Fibroblast of lung (primary cell): ENCODE measurements at places on chromosomes 5 and 9.
A peak's percentile ranks its signal among the peaks of the same experiment; 100 is the strongest.

- DNase-seq: no peak
Observed at GRCh38 chr5:89721931-89722330, 687.6 kb downstream of the CETN3 start.

- peak; percentile 1 for DNase-seq
Observed at GRCh38 chr9:73775757-73776156, 624.1 kb downstream of the ANXA1 start.

GRCh38 chr5:8209500-8209899 lies 340.6 kb downstream of the MTRR start:
- no peak for DNase-seq

GRCh38 chr9:94922691-94923107 lies 196.2 kb downstream of the AOPEP start:
- peak; percentile 58 for DNase-seq

GRCh38 chr9:35603506-35603985 lies 1.5 kb upstream of the TESK1 start:
- DNase-seq: peak; percentile 68

GRCh38 chr9:89225587-89225986 lies 47.0 kb upstream of the SHC3 start:
- DNase-seq: peak; percentile 59

- DNase-seq: no peak
Observed at GRCh38 chr5:72402959-72403628, 82.9 kb downstream of the PTCD2 start.

GRCh38 chr5:92939428-92939827 lies 641.6 kb downstream of the NR2F1-AS1 start:
- DNase-seq: no peak

DNA sequence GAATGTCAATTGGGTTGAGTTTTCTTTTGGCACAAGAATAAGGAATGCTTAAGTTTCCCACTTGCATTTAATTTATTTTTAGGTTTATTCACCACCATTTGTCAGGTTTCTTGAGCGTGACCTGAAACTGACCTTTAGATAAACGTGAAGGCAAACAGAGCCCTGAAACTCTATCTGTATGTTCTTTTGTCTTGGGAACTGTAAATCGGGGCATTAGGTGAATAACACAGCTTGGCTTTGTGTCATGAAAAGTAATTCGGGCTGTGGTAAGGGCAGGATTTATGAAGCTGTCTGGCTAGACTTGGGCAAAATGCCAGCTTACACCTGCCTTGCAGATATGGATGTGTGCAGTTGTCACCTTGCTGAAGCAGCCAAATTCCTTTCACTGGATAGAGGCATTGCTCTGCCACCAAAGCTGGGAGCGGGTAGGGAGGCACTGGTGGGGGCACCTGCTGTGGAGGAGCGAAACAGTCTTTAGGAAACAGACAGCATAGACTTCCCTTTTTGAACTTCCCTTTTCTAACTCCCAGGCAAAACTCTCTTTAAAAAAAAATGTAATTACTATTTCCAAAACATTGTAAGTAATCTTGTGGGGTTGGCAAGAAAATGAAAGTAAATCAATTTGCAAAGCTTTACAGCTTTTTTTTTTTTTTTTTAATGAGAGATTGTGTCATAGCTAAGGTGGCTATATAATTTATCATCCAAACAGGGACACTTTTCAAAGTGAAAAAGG lies 545.2 kb downstream of the CSNK1G3 start:
- DNase-seq: peak; percentile 74

- no peak for DNase-seq
Observed at GRCh38 chr9:134364391-134365114, 38.3 kb downstream of the RXRA start.

- DNase-seq: no peak
Observed at GRCh38 chr9:113721856-113722255, 154.3 kb upstream of the ZNF618 start.

DNA sequence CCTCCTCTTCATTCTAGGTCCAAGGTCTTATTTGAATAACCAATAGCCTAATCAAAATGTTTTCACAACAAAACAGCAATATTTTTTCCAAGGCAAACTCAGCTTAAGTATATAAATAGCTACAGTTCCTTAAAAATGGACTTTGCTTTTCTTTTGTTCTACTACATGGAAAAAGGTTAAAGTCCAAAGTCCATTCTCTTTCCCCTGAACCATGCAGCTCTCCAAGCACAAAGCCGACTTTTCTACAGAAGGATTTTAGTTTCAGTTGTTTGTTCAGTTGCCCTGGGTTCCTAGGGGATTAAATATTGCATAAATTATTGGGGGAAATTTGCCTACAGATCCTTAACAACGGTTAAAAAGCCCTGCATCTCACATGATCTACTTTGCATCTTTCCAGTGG lies 677.0 kb upstream of the KLF4 start:
- DNase-seq: no peak

DNA sequence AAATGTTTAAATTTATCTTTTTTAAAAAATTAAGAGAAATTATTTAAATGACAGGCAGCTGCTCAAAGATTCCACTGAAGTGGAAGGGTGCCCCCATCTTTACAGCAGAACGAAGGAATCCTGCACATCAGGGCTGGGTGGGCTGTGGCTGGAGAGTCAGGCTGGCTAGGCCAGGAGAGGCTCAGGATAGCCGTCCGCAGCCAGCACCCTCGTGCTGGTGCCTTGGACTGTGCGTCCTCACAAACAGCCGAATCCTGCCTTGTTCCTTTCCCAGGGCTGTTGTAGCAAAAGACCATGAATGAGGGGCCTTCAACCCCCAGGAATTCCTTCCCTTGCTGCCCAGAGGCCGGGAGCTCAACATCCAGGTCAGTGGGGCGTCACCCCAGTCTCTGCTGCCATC lies 64.6 kb upstream of the FCN1 start:
- DNase-seq: no peak

GRCh38 chr5:64505769-64506566 lies at the start of gene RGS7BP:
RGS7BP (plus strand) TSS chr5:64506015; CDS start chr5:64506625, 610 bp downstream.
- DNase-seq: peak; percentile 37

DNA sequence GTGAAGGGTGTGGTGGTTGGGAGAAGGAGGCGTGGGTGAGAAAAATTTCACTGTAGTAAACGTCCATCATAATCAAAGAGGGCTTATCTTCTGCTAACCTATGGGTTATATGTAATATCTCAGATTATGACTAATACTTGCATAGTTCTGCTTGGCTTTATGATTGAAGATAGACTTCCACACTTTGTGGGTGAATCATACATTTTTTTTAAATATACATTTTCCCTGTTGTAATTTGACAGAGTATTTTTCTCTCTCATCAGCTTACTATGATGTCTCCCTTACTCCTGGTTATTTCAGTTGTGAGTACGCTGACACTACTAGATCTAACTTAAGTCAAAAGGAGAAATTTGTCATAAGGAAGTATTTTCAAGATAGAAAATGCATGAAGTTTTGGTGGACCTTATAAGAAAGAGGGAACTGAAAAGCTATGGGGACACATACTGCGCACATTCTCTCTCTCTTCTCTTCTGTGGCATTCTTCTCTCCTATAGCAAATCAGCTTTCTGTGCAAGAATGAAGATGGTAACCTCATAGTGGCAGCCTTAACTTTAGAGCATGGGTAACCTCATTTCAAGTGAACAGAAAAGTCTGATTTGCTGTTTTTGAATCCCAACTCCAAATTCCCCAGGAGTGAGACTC lies 4.9 kb upstream of the JAK2 start:
- peak; percentile 8 for DNase-seq

DNA sequence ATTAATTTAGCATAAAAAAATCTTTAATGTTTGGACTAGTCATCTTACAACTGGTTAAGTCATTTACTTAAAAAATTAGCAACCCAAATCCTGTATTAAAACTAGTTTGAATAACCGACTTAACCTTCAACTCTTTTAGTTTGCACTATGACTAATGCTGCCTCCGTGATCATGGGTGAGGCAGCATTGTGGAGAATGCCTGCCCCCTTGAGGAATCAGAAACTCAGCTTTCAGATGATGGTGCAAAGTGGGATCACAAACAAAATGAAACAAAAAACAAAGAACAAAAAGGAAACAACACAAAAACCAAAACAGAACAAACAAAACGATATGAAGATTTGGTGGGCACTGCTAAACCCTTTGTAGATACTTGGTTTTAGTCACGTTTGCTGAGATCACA lies 127.0 kb upstream of the PALM2AKAP2 start:
- DNase-seq: peak; percentile 43

- no peak for DNase-seq
Observed at GRCh38 chr5:96008487-96008886, 46.8 kb upstream of the ELL2 start.

DNA sequence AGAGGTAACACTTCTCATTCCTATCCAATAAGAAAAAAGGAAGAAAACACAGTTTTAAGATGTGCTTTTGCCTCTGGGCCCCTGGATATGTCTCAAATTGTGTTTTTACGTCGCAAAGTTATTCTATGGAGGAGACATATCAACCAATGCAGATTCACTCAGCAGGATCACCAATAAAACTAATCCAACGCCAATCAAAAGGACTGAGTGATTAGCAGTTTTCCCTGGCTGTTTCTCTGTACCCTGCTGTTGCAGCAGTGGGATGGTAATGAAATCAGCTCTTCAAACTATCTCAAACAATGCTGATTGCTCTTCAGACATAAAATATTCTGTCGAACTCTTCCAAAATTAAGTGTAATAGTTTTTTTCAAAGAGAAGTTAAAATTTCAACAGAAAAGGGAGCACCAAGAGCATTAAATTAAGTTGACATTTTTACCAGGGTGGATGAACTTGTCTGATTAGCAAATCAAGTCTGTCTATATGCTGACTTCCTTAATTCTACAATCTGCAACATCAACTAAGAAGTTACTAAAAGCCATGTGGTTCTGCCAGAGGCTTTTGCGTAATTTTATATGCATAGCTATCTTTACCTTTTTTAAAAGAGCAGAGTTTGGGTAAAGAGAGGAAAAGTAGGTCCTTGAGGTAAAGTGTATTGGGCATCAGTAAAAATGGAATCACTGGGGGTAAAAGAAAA lies 9.7 kb upstream of the HK3 start:
- no peak for DNase-seq

DNA sequence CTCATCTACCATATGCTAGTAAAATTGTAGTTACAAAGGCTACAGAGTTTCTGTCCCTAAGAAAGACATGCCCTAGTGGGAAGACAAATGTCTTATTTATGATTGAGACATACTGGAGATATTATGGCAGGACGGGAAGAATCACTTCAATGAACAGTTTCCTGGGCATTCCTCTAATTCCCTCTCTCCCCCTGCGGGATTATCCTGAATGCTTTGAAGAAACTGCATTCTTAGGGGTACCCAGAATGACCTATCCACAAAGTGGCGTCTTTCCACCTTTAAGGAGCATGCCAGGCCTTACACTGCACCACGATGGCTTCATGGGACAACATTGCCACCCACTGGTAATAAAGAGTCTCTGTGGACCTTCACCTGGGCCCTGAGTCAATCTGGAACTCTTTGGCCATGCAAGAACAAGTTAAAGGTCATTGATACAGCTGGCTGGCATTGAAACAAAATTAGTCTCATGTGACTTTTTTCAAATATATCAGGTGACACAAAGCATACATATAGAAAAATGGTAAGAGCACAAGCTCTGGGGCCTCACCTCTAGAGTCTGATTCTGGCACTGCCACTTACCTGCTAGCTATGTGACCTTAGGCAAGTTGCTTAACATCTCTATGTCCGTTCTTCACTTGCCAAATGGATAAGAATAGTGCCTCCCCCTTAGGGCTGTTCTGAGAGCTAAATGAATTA lies 32.0 kb downstream of the ANKRD55 start:
- peak; percentile 83 for DNase-seq

GRCh38 chr9:131478421-131478868 lies 24.3 kb upstream of the POMT1 start:
- DNase-seq: peak; percentile 17

DNA sequence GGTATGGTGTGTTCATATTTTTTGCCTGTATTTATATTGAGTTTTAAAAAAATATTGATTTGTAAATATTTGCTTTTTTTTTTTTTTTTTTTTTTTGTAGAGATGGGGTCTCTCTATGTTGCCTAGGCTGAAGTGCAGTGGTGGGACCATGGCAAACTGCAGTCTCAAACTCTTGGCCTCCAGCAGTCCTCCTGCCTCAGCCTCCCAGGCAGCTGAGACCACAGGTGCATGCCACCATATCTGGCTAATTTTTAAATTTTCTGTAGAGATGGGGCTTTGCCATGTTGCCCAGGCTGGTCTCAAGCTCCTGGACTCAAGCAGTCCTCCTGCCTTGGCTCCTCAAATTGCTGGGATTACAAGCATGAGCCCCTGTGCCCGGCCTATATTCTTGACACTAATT lies 78.3 kb downstream of the RASGRF2 start:
- DNase-seq: no peak

DNA sequence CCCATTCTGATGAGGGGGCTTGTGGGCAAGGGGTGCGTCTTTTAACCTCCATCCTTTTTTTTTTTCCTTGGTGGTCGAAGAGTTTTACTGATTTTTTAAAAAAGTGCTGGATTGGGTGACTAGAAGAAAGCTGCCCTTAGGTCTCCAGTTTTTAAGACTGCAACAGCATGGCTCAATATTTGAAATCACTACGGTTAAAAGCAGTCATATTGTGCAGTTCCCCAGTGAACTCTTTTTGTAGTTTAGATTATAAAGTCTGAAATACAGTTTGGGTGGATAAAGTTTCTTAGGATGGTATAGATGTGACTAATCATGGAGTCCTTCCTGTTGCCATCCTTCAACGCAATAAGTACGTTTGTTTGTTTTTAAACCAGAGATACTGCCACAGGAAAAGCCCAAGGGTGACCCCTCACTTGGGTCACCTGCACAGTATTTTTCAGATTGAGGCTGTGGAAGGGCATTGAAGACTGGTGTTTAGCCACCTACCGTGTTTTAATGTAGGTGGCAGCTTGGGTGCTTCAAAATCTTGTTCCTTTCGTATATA lies 520 bp upstream of the DHFR start:
- DNase-seq: peak; percentile 25

GRCh38 chr9:84937180-84937579 lies 267.7 kb downstream of the NTRK2 start:
- no peak for DNase-seq

GRCh38 chr9:120390637-120391190 lies 189.3 kb downstream of the CDK5RAP2 start:
- no peak for DNase-seq

DNA sequence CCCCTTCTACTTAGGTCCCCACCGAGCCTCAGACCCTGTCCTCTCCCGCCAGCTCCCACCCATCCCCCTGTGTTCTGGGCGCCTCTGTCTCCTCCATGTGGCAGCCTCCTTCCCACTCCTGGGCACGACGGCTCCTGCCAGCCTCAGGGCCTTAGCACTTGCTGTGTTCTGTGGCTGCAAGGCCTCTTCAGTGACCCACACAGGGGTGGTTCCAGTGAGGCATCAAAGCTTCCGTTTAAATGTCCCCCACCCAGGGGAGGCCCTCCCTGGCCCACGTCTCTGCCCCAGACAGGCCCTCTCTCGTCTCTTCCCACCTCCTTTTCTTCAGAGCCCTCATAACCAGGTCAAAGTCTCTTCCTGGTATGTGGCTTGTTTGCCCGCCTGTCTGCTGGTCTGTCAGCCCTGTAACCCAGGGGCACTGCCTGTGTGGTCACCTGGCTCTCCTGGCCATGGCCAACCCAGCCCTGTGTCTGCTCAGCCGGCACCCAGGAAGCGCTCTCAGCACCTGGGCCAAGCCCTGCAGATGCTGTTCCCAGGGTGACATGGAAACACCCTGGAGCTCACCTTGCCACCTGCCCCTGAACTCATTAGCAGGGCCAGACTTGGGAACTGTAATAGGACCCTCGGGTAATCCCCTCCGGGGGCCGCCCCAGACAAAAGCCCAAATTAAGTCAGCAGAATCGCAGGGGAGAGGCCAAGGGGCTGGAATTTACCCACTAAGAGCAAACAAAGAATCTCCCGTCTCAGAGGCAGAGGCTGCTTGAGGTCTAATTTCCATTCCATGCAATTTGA lies 33.7 kb downstream of the LHX3 start:
- no peak for DNase-seq

- peak; percentile 17 for DNase-seq
Observed at GRCh38 chr5:177601577-177602457, 1.9 kb downstream of the B4GALT7 start.
